ENCODE measurements at places on chromosomes 3 and 15.

DNA sequence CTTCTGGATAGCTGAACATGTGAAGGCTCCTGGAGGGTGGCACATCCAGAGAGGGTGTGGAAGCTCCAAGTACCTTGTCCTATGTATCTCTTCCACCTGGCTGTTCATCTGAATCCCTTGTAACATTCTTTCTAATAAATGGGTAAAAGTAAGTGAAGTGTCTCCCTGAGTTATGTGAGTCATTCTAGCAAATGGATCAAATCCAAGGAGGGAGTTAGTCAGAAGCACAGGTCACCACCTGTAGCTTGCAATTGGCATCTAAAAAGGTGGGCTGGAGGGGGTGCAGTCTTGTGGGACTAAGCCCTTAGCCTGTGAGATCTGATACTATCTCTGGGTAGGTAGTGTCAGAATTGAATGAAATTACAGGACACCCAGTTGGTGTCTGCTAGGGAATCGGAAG lies 71.0 kb downstream of the WWTR1 start:
- DNase-seq = no peak

DNA sequence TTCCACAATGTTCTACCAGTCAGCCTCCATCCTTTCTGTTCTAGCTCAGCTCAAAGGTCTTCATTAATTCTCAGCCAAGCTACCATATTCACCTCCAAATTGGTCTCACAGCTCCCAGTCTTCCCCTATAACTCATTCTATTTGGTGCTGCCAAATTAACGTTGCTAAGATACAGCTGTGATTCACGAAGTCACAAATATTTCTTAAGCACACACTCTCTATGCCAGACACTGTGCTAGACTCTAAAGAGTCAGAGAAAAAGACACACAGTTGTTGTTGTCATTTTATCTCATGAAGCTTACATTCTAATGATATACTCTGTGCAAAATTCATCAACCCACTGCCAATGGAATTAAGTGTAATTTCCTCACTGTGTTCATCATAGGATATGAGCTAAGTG lies 102.8 kb downstream of the FRMD5 start:
- no peak for DNase-seq

- DNase-seq = no peak
Observed at GRCh38 chr3:162938083-162938482, 1441.5 kb downstream of the OTOL1 start.

- no peak for DNase-seq
Observed at GRCh38 chr3:150260398-150260710, 147.7 kb upstream of the TSC22D2 start.

GRCh38 chr3:89577637-89578530 lies 470.5 kb downstream of the EPHA3 start:
- no peak for DNase-seq

- no peak for DNase-seq
Observed at GRCh38 chr3:76212679-76213078, 427.3 kb upstream of the ZNF717 start.

GRCh38 chr3:182967218-182968204 lies 12.8 kb downstream of the DCUN1D1 start:
- DNase-seq = no peak

GRCh38 chr3:114108137-114108536 lies 51.6 kb downstream of the QTRT2 start:
- no peak for DNase-seq

GRCh38 chr15:87863152-87863551 lies 393.4 kb downstream of the NTRK3 start:
- no peak for DNase-seq

- DNase-seq = no peak
Observed at GRCh38 chr15:78389322-78389721, 48.7 kb upstream of the IREB2 start.

DNA sequence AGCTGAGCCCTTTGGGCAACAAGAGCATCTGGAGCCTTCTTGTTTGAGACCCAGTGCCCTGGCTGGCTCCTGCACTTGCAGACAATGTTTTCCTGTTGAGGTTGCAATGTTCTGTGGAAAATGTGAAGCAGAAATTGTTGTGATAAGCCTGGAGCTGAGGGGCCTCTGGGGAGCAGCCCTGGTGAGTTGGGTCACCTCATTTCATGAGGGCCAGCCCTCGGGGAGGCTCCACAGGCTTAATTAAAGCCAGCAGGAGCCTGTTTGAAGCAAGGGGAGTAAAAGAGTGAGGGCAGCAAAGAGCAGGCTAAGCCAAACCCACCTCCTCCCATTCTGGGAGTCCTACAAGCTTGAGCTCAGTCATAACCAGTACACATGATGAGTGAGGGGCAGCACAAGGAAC lies 154.3 kb downstream of the ALDH1A2 start:
- no peak for DNase-seq

- no peak for DNase-seq
Observed at GRCh38 chr3:10772271-10773161, 43.5 kb upstream of the SLC6A11 start.

- DNase-seq = no peak
Observed at GRCh38 chr3:58161435-58162398, 49.1 kb downstream of the DNASE1L3 start.

- DNase-seq = no peak
Observed at GRCh38 chr3:32376115-32376514, 15.5 kb upstream of the CMTM7 start.

- DNase-seq = no peak
Observed at GRCh38 chr3:171831936-171832335, 11.2 kb upstream of the TMEM212 start.

DNA sequence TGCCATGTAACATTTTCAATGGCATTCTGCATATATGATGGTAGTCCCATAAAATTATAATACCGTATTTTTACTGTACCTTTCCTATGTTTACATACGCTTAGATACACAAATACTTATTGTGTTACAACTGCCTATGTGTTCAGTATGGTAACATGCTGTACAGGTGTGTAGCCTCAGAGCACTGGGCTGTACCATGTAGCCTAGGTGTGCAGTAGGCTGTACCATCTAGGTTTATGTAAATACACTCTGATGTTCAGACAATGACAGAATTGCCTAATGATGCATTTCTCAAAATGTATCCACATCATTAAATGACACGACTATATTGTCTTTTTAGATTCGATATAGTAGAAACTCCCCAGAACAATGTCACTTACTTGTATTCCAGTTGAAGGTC lies 22.7 kb downstream of the CD80 start:
- DNase-seq = no peak

- DNase-seq = no peak
Observed at GRCh38 chr15:87118435-87118834, 1038.8 kb downstream of the AGBL1 start.

- DNase-seq = no peak
Observed at GRCh38 chr15:40695469-40695890, 506 bp downstream of the RAD51 start.

GRCh38 chr3:11616551-11616950 lies 27.2 kb downstream of the VGLL4 start:
- DNase-seq = no peak

- DNase-seq = no peak
Observed at GRCh38 chr3:6578526-6578925, 282.4 kb upstream of the GRM7 start.

GRCh38 chr3:156554515-156554841 lies 439 bp downstream of the SSR3 start:
- DNase-seq = no peak

DNA sequence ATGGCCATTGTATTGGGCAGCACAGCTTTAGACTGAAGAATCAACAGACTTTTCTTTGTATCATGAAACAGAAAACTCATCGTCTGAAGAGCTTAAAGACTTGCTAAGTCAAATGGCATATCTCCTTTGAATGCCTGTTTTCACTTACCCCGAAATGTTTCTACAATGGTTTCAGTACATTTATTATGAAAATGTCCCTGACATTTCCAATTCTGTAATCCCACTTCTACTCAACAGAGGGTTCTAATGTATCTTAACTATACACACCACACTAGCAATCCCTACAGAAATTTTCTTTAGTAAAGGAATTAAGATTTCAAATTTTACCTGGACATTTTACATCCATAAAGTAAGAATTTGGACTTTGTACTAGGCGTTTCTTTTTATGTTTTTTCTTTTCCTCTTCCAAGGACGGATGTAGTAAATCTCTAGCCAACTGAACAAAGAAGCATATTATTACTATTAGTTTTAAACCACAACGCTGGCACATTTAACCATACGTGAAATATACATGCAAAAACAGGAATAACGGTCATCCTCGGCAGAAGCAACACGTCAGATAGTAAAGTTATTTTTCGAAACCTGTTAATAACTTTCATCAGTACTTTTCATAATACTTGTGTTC lies 1.1 kb downstream of the RPS27L start:
- DNase-seq = no peak

- no peak for DNase-seq
Observed at GRCh38 chr3:4888913-4889846, 90.1 kb upstream of the BHLHE40 start.

GRCh38 chr3:196192524-196193051 lies 18.6 kb downstream of the ZDHHC19 start:
- no peak for DNase-seq

DNA sequence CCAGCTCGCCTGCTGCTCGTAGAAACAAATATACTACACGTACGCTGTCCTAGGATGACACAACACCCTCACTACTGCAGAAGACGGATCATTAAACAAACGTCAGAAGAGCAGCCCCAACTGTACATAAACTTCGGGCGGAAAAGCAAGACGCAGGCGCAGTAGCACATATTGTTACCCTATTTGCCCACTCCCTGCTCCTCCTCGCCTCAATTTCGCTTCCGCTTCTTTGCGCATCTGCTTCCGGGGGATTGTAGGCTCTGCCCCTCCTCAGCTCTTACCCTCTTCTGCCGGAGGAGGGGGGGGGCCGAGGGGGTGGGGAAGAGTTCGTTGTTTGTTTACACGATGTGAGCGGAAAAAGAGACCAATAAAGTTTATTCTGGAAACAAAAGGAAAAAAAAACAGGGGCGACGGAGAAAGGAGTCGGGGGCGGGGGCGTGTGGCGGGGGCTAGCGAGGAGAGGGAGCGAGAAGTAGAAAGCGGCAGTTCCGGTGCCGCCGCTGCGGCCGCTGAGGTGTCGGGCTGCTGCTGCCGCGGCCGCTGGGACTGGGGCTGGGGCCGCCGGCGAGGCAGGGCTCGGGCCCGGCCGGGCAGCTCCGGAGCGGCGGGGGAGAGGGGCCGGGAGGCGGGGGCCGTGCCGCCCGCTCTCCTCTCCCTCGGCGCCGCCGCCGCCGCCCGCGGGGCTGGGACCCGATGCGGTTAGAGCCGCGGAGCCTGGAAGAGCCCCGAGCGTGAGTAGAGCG lies at the start of gene PIK3CA:
TSS of gene PIK3CA (plus strand) at position 485 of the 743 bp plus-strand sequence. CDS start 50,469 bp downstream, outside the sequence.
- peak; percentile 93 for DNase-seq

DNA sequence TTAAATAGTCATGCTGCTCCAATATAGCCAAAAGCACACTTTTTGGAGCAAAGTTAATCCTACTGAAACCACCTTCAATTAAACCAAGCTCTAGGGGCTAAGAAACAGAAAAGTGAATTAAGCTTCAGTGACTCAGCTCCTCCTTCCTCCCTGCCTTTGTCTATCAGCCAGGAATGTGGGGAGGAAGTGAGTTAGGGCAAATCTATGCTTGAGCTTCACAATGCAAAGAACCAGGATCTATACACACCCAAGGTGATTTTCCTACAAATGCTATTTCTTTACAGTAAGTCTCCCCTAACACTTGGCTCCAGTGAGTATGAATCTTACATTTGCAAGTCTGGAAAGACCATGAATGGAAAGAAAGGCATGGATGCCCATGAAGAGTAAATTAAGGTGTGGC lies 212.1 kb downstream of the P3H2 start:
- no peak for DNase-seq

DNA sequence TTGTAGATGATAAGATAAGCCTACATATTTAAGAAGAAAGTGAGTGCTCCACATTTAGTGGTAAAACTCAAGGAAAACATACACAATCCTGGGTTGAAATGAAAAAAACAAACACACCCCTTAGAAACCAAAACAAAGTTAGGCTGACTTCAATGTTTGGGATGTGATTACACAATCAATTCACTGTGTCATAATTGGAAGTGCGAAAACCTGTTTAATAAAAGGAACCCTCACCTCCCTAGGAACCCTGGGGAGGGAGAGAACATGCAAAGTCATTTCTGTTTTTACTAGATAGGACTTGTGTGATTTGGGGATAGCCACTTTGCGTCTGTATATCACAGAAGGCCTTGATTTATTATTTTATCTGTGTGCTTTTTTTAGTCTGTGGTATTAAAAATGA lies 275.0 kb downstream of the NFKBIZ start:
- DNase-seq = no peak

DNA sequence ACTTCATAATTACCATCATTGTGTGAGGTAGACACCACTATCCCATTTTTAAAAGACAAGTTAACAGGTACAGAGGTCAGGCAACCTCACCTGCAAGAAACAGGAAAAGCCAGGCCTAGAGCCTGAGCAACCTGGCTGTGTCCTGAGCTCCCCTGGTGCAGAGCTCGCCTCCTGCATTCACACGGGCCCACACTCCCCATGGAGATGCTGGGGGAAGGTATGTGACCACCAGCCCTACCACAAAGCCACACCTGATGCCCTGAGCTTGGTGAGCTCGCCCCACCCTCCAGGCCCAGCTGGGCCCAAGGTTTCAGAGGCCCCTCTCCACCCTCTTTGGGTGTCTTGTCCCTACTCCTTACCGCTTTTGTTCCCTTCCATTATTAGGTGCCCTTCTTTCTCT lies 1.2 kb upstream of the EFCAB12 start:
- no peak for DNase-seq

DNA sequence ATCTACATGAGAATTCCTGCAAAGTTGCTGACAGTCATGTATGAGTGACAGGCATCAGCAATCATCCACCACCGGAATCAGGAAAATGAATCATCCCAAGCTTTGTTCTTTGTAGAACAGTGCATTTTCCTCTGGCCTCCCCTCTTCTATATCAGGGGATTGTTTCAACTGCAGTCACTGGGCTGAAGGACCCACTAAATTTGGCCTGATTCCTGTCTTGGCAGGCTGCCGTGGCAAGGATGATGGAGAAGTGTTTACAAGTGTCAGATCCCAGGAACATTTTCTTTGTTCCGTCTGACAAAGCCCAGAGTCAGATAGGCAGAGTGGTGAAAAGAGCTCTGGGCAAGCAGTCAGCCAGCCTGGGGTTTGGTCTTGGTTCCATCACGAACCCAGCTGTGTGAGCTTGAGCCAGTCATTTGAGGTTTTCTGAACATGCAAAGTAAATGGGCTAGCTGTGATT lies 175.1 kb upstream of the TSC22D2 start:
- no peak for DNase-seq

GRCh38 chr15:94110476-94111130 lies 120.8 kb upstream of the MCTP2 start:
- DNase-seq = no peak

DNA sequence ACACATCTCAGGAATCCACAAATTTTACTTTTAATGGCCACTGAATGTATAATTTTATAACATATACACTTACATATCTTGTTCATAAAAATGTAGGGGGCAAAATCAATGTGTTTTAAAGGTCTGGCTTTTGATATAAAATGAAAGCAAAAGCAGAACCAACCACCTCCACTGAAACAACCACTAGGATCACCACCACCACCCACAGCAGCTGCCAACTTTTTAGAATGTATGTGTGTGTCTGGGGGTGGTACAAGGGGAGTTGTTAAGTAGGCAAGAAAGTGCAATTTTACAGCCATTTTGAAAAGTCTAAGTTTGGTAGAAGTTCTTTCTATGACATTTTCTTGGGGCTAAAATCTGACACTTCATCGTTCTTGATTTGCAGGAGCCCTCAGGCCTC lies 44.0 kb downstream of the OTOL1 start:
- DNase-seq = no peak

- no peak for DNase-seq
Observed at GRCh38 chr3:124435467-124435866, 294.8 kb upstream of the UMPS start.

GRCh38 chr3:100635273-100635701 lies 25.9 kb downstream of the ADGRG7 start:
- DNase-seq = no peak

GRCh38 chr15:43529587-43530345 lies 12.4 kb downstream of the MAP1A start:
- no peak for DNase-seq

Measured in activated naive CD4-positive, alpha-beta T cell treated with anti-CD3 and anti-CD28 coated beads, Interleukin-2, amount 50 U/mL, for 16 hours (primary cell).